ENCODE measurements at places on chromosomes 13 and 19. TPM values are rescaled to one million over a fixed set of nuclear protein-coding genes. Genes with fewer than 3 reads are reported as not detected.
A peak's percentile ranks its signal among the peaks of the same experiment; 100 is the strongest.

GRCh38 chr13:48590141-48590901 lies 57.4 kb upstream of the RCBTB2 start:
- DNase-seq = peak; percentile 55

Gene F2RL3
- not detected for total RNA-seq

DNA sequence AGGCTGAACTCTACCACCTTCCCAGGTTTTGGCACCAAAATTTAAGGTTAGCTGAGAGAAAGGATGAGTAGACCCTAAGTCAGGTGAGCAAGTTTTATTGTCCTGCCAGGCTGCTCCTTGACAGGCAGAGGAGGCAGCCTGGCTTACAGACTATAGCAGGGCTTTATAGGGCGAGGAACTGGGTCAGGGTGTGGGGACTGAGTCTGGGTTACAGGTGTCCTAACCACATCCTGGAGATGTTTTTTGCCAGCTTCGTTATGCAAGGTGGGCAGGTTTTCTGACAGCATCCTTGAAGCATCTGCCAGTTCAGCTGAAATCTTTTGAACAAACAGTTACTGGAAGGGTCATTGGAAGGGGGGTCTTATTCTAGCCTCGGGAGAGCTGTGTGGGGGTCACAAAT lies 905.7 kb upstream of the SLITRK5 start:
- DNase-seq = no peak

Gene ADAMTSL5
- 9.8 TPM for total RNA-seq

DNA sequence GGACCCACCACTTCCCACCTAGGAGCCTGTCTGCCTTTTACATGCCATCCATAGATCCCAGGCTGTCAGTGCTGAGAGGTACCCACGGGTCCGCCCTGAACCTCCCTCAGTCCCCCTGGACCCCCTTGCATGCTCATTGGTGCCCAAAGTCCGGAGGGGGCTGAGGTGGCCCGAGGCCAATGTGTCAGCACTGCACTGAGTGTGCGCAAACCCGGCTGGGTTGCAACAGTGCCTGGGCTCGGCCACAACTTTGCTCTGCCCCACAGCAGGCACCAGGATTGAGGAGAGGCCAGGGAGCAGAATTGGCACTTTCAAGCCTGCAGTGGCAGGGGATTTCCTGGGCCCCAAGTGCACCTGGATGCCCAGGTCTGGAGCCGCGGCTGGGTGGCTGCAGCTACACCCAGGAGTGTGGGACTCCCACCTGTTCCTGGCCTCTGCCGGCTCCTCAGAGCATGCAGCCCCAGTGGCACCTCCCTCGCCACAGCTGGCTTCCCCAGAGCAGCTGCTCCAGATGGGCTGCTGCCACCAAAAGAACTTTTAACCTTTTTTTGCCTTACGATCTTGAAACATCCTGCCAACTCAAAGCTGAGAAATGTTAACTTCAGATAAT lies 837.0 kb downstream of the SLITRK6 start:
- DNase-seq = no peak

DNA sequence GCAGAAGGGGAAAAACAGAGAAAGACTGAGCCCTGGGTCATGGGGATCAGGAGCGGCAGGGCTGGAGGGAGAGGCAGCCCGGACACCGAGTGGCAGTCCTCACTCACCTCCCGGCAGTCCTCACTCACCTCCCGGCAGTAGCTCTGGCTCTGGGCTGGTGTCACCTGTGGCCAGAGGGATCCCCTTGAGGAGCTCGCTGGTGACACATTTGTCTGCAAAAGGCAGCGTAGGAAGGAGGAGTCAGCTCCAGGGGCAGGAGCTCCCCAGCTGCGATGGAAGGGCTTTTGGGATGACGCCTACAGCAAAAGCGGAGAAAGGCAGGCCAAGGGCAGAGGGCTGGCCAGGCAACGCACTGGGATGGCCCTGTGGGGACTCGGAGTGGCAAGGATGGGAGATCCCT lies 739 bp downstream of the EIF3G start:
- DNase-seq = no peak

Gene CD33
- total RNA-seq = not detected

DNA sequence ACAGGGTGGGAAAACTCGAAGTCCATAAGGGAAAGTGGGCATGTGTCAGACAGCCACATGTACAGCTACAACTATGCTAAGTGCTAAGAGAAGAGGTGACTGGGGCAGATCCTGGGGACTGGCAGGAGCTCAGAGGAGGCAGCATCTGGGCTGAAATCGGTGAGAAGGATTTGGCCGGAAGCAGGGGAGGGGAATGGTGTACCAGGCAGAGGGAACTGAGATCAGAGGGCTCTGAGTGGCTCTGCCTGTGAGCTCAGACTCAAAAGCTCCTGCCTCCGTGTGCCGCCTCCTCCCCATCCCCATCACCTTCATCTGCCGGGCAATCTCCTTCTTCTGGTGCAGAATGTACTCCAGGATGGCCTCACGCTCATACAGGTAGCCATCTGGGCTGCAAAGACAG lies 21.8 kb downstream of the NOSIP start:
- no peak for DNase-seq
